Mucosa of descending colon (tissue), 3 donors: ENCODE measurements at places on chromosomes 4 and X.

GRCh38 chr4:8024073-8024786 is 84.6 kb upstream of the AFAP1 start:
- no peak for DNase-seq

- no peak for DNase-seq
These were observed 24.2 kb upstream of the SLC25A4 start for GRCh38 chr4:185118876-185119275.

DNA sequence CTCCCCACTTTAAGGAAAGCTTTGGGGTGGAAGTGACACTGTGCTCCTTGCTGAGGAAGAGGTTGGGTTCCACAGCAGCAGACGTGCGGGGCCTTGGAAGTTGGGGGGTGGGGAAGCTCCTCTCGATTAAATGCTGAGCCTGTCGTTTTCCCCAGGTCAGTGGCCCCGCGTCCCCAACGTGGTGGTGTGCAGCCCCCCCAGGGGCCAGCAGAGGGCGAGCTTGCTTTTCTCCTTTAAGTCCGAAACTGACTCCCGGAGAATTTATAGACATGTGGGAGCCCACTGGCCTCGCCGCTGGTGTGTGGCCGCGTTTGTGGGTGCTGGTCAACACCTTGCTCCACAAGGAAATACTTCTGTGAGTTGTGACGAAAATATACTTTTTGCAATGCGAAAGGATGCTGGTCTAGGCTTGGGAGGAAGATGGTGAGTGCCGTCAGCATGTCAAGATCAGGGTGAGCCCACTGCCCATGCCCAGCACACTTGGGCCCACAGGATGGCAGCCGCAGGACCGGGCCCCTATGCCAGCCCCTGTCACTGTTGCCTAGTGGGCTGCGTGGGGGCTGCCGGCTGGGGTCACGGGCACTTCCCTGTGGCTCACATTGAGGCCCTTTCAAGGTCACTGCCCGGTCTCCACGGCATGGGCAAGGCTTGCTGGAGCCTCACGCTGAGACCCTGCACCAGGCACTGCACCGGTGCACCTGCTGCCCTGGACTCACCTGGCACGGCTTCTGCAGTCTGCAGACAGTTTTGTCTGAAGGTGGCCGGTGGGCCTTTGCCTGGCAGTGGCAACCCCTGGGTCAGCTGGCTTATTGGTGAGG is 9.4 kb downstream of the UVSSA start:
- no peak for DNase-seq

DNA sequence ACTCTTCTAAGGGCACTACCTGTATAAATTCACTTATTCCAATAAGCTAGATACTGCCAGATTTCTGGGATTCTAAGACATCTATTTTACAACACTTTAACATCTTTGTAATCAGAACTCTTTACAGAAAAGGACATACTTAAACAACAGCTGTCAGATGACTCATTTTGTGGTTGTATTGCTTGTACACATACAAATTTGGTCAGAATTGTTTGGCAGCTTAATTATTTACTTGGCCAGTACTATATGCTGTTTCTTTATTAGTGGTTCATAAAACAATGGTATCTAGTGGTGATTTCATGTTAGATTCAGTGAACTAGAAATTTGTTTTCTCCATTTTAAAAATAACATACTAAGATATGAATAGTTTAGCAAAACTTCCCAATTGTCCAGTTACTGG is 27.2 kb downstream of the PALLD start:
- DNase-seq: no peak

DNA sequence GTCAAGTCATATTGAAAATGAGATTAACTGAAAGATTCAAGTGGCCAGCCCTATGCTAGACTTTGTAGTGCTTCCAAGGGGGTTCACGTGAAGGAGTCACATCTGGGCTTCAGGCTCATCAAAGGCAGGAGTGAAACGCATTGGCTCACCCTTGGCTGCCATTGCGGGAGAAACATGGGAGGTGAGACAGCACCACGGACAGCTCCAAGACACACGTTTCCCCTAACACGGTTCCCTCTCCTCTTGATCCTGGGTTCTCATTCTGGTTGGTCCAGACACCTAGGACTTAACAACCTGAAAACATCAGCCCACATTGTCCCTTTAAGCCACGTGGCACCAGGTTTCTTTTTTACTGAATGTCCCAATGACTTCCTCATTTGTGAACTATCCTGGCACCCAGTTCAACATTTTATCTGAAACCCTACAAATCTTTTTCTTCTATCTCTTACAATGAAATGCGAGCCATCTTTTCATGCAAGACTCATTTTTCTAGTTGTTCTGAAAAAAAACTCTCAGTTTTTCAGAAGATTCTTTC is 279.0 kb upstream of the VCX3A start:
- no peak for DNase-seq

GRCh38 chrX:30196322-30196721 is 19.0 kb upstream of the MAGEB2 start:
- DNase-seq: no peak

GRCh38 chr4:184019667-184020623 is 114.8 kb downstream of the STOX2 start:
- no peak for DNase-seq

- DNase-seq: no peak
These were observed 99.1 kb downstream of the ARHGAP10 start for GRCh38 chr4:147830987-147831386.

DNA sequence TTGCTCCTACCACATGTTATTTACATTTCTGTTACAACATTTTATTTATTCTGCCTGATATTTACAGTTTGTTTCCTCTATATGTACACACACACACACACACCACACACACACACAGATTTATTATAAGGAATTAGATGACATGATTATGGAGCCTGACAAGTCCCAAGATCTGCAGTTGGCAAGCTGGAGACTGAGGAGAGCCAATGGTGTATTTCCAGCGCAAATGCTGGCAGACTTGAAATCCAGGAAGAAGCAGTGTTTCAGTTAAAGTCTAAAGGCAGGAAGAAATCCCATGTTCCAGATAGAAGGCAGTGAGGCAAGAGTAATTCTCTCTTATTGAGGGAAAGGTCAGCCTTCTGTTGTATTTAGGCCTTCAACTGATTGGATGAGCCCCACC is 1.8 kb upstream of the KLHL4 start:
- DNase-seq: no peak

GRCh38 chr4:52638717-52639116 is 20.4 kb downstream of the USP46 start:
- DNase-seq: no peak

- DNase-seq: no peak
These were observed 48.1 kb downstream of the RAB40AL start for GRCh38 chrX:102985192-102985591.

DNA sequence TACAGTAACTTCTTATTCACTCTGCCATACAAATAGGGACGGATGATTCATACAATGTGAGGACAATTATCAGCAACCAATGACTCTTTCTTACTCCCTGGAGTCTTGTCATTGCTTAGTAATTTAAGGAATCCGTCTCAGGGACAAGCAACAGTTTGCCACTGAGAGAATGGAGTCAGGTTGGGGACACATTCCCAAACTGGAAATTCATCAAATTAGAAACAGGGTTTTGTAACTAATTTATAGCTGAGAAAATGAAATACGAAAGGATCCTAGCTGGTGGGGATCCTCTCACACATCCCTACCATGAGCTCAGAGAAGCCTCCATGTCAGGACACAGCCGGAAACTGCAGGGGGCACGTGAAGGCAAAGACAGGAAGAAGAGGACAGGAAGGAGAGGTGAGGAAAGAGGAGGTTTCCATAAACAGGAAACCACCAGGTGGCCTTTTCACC is 50.4 kb upstream of the KDR start:
- no peak for DNase-seq

DNA sequence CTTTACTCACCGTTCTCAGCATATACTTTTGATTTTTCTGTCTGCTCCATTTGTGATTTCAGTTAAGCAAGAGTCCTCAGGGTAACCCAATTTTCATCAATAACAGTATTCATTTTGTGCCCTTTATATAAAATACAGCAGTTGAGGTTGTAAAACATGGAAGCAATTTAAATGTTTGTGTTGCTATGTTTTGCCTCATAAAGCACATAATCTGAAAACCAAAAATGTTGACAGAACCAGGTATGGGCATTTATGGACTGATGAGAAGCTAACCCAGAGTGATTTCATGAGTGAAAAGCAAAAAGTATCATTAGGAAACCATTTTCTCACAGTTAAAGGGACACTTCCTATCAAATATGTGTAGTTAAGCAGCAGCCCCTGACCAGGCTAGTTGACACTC is at the start of gene ASIC5:
Gene ASIC5, minus strand, starts transcription at position 101 of the 400 bp plus-strand sequence. Its CDS starts 51 bp downstream, at position 50.
- DNase-seq: no peak

GRCh38 chrX:38216642-38217041 is 4.0 kb downstream of the SRPX start:
- no peak for DNase-seq

DNA sequence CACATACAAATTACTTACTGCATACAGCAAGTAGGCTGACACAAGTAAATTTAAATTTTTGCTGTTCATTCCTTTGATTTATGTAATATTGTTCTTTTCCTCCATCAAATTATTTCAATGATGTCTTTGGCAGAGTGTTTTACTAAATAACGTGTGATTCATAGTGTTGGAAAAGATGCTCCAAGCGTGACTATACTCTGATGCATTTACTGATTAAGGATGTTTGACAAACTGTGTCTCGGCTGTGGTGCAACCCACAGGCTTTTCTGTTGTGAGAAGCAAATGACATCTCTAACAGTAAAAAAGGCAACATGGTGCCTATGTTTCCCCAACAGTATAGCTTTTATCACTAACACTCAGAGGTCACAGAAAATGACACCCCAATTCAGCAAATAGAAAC is 540.9 kb downstream of the PPP4R3C start:
- DNase-seq: no peak

DNA sequence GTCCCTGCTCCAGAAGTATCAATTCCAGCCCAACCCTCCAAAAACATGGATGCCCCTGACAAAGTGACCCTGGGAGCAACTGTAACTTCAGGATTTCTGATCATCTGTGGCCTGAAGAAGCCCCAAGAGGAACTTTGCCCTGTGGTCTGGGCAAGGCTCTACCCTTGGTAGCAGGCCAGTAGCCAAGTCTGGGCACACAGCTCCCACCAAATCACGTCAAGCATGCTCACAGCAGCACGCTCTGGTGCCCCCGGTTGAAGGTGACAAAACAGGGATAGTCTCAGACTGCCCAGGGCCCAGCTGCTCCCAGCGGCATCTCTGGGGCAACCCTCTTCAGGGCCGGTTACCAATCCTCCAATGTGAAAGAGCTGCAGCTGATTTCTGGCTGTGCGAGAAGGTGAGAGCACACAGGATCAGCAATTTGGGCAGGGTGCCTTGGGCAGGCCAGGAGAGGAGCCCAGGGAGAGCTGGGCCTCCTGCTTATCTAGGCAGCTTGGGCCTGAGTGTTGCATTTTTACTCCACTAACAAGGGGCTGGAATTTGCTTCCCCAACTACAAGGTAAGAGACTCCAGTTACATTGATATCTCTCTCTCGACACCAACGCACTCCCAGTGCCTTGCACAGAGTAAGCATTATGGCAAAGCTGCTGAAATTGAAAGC is 418.1 kb downstream of the BCOR start:
- no peak for DNase-seq

DNA sequence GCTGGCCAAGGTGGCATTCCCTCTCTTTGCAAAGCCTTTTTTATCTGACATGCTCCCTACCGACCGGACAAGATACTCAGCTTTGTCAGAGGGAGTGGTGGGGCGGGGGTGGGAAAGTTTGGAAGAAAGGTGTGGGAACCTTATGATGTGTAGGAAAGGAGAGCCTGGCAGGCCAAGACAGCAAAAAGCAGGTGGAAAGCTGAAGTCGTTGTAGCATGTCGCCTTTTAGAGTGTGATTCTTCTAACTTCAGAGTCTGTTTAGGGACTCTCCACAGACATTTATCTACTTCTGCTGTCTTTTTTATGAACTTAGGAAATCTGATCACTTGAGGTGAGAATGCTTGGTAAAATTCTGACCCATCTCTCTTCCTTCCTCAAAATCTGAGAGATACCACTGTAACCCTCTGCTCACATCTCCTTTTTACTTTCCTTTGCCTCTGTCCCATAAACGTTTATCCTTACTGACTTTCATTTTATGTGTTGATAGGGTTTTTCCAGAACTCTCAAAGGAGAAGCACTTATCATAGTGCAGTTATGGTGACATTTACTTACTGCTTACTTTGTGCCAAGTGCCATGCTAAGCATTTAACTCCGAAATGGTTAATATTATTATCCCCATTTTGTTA is 8.2 kb upstream of the RUFY3 start:
- no peak for DNase-seq

- peak; percentile 40 for DNase-seq
These were observed 25.4 kb downstream of the MBNL3 start for GRCh38 chrX:132463411-132463810.

DNA sequence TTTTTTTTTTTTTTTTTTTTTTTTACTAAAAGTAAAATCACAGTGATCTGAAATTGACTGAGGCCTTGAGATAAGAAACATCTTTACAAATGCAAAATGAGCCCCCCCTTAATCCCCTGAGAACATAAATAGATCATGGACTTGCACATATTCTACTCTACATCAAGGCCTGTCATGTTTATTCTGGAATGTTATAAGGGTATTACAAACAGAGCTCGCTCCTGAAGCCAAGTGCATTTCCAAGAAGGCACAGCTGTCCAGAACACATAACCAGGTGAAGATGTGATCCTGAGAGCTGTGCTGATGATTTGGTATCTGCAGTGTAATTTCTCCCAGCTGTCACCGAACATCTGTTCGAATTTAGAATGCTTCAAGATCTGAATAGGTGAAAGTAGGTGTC is 384.5 kb downstream of the GPAT3 start:
- no peak for DNase-seq

DNA sequence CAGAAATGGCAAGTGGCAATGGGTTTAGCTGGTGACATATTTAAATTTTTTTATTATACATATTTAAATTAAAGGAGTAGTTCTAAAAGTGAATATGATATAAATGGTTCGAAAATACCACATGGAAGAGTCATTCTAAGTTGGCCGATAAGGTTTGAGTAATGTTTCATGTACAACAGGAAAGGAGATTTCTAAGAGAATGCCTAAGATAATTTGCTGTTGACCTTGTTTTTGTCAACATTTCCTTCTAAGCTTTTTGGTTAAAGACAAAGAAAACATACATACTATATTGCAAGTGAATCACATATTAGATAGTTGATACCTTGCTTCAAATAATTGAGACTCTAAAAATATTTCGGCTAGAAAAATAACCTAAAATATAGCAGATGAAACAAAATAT is 526.6 kb upstream of the SLIT2 start:
- no peak for DNase-seq

GRCh38 chr4:169417629-169418282 is 147.0 kb upstream of the SH3RF1 start:
- DNase-seq: no peak

DNA sequence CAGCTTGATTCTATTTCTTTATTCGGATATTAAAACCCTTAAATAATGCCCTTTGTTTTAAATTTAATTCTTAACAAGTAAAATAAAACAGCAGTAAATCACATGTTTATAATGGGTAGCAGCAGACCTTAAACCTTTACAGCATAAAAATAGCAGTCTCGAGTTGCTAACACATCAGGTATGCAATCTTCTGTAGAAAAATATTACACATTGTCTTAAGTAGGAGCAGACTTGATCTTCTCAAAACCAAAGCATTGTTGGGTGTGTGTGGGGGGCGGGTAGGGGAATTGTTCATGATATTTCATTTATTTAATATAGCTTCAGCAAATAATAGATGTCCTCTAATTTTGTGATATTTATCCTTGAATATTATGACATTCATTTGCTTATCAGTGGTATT is 331.4 kb downstream of the PCDH7 start:
- no peak for DNase-seq

GRCh38 chr4:145957302-145957701 is 18.7 kb upstream of the ZNF827 start:
- no peak for DNase-seq

GRCh38 chr4:17704020-17704650 is 77.3 kb downstream of the FAM184B start:
- DNase-seq: peak; percentile 7

- no peak for DNase-seq
These were observed 9.2 kb downstream of the GUCY1A1 start for GRCh38 chr4:155675709-155676429.
